Ovary (tissue), 10 donors: ENCODE measurements at places on chromosomes 3 and 15.
A peak's percentile ranks its signal among the peaks of the same experiment; 100 is the strongest.

DNA sequence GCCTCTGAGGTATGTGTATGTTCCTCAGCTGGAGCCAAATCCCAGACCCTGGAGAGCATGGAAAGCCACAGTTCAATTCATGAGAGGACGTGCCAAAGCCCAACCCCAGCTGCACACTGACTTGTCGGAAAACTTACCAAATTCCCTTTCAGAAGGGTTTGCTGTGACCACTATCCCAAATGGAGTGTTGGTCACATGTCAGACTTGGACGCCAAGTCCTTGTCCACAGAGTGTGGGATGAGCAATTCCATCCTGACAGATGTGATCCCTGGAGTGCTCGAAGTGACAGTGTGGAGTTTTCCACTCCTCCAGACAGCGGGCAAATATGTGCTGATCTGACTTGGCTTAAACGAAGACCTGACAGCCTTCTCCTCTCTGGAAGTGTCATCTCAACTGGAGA lies 71.2 kb downstream of the RORA start:
- peak; percentile 37 for DNase-seq

DNA sequence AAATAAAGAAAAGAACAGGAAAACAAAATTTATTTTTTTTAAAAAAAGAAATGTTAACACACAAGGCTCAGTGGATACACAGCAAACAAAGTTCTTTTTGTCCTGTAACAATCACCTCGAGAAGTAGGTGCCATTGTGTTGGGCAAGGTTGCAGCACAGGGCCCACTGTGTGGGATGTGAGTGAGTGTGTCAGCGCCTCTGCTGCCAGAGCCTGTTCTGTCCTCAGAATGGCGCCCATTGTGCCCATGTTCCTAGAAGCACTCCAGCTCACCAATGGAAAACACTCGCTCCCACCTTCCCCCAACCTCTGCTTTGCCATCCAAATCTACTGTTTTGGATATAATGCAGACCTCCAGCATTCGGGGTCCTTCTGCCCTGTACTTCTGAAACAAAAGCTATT lies 84.9 kb upstream of the CLDN18 start:
- no peak for DNase-seq

- no peak for DNase-seq
These were observed 68.6 kb downstream of the ITGA11 start for GRCh38 chr15:68363353-68363752.

GRCh38 chr3:31892916-31893573 lies 88.0 kb downstream of the OSBPL10 start:
- DNase-seq = no peak

DNA sequence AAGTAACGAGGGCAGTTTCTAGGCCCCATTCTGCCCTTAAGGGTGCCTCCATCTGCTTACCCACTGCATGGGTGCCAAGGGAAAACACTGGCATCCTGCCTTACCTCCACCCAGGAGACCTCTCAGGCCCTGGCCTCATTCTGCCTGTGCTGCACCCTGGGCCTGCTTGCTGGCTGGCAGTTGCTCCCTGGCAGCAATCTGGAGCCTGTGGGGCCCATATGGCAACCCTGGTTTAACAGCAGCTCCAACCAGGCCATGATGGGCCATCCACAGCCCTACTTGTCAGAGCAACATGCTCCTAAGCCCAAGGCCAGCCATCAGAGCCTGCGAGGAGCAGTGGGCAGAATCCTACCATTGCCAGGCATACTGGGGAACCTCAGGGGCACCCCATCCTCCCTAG lies 3.7 kb downstream of the C3orf18 start:
- DNase-seq = no peak

GRCh38 chr15:56957812-56958406 lies 39.5 kb downstream of the TCF12 start:
- no peak for DNase-seq

GRCh38 chr3:174498638-174499037 lies 360.5 kb upstream of the NAALADL2 start:
- no peak for DNase-seq

DNA sequence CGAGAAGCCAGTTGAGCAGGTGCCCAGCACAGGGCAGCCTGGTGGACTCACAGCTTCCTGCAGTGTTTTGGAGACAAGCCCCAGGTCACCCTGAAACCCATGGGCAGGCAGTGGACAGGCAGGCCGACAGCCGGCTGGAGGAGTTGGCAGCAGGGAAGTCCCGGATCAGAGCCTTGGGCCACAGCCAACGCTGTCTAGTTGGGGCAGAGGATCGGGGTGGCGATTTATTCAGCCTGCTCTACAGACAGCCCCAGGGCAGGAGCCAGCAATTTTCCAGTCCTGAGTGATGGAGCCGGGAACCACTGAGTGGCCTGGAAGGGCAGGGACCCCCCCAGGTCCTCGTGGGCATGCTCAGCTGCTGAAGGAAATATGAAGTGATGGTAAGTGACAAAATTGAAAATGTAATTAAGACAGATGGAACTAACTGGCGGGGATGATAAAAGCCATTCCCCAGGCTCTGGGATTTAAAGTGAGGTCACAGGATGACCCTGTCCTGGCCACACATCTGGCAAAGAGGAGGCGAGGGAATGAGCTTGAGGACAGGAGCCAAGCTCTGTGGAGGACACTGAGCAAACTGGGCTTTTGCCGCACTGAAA lies 34.4 kb upstream of the TBC1D21 start:
- DNase-seq = peak; percentile 26

- DNase-seq = no peak
These were observed 62.7 kb downstream of the NPTN start for GRCh38 chr15:73570355-73571032.

DNA sequence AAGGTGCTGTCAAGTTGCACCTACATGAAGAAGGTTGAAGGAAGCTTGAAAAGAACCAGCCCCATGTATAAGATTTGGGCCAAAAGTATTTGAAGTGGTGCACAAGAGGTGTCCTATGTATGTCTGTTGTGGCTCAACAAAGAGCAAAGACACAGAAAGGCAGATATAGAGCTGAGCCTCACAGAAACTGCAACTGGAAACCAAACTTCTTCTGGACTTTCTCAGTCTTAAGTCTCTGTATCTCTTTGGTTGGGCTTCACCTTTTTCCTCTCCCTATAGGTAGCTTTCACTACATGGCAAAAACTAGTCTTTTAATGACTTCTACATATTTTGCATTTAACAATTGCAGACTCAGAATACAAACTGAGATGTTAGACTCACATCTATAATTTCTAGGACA lies 8.8 kb upstream of the CMC1 start:
- no peak for DNase-seq

GRCh38 chr3:99410789-99411311 lies 227.5 kb upstream of the COL8A1 start:
- DNase-seq = no peak

DNA sequence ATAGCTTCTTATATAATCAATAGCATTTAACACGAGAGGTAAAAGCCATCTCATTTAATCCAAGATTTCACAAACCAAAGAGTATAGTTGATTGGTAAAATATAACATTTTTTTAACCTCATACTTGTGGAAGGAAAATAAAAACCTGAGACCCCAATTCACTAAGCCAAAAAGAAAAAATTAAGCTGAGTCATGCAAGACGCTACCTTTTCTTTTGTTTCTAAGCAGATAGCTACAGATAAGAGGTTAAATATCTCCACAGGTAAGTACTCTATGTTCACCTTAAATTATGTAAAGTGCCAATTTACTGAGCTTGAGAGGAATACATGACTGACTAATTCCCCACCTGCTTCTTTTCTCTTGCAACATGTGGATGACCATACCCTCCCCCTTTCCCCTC lies 656.4 kb downstream of the MECOM start:
- DNase-seq = no peak

DNA sequence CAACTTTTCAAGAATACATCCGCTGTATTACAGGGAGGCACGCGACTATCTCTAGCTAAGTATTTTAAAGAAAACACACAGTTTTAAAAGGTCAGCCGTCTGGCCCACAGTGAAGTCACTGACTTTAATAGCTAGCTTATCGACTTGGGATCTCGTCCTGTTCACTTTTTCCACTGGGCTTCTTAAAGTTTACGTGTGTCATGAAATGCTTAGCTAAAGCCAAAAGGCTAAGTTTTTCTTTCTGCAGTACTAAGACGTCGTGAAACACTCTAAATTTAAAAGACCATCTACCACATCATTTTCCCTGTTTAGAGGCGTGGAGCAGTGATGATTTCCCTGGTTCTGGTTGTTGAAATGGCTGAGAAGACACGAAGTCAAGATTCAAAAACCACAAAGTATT lies 27.1 kb downstream of the LRIG1 start:
- DNase-seq = no peak

GRCh38 chr15:71052356-71052755 lies 62.9 kb upstream of the THSD4 start:
- no peak for DNase-seq

DNA sequence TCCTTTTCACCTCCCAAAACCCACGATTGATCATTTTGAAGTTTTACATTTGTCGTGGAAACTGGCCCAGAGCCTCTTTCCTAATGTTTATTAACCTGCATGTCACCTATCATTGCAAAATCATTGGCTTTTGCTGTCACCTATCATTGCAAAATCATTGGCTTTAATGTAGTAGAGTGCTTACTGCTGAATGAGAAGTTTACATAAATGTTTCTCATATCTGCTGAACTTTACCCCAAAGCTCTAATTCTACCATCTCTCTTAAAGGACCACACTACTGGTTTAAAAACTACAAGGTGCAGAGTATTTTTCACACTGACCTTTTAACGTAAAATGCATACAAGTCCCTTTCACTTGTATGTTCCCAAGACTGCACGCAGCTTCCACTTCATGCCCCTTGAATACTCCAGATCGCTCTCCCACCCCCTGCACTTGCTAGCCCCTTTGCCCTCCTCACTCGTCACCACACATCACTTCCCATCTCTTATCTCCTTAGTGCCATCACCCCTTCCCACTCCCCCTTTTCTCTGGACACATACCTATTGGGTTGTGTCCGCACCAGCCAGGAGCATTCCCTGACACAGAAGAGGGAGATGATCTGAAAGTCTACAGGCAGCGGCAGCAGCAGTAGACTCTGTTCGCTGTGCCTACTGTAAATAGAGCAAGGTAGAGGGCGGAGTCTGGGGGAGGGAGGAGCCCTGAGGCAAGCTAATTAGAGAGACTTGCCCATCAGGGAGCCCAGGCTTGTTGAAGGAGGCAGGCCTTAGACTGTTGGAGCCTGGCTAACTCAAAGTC lies 30.2 kb upstream of the ATOSA start:
- DNase-seq = no peak

GRCh38 chr3:180926526-180926925 lies 14.1 kb downstream of the FXR1 start:
- DNase-seq = no peak

DNA sequence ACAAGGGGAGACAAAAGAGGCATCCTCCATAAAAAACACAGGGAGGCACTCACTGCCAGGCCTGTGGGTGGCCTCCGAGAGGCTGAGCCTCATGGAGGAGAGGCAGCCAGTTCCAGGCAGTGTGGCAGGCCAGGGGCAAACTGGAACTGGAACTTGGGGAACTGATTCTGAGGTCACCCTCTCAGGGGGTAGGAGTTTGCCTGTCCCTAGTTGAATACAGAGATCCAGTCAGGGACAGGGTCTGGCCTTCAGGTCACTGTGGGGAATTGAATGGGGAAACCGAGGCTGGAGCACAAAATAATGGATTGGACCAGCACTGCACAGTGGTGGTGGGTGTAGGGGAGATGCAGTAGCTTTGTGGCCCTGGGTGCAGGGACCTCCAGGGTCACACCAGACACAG lies 58.7 kb downstream of the TPRA1 start:
- DNase-seq = no peak

DNA sequence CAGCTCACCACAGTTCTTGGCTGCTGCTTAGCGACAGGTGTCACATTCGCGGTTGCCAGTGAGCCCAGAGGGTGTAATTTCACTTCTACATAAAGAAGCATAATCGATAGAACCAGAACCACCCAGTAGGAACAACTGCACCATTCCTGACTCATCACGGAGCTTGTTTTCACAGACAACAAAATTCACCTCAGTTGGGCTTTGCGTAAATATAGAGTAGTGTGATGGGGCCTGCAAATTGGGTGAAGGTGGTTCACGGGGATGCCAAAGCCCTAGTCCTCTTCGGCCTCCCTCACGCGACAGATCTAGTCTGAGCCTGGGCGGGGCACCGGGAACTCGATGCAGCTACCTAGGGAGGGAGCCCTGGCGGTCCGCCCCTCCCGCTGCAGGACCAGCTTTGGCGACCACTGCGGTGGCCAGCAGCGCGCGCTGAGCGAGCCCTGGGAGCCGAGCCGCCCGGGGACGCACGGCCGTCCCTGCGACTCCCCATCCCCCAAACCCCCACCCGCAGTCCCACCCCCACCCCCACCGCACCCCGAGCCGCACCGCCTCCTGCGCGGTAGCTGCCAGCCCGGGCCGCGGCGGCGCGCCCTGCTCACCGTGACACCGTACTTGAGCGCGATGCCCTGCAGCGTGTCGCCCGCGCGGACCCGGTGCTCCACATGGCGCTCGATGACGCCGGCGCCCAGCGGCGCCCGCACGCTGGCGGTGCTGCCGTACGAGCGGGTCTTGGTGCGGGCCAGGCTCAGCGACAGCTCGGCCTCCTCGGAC lies 519 bp downstream of the LYSMD2 start:
- DNase-seq = peak; percentile 50

DNA sequence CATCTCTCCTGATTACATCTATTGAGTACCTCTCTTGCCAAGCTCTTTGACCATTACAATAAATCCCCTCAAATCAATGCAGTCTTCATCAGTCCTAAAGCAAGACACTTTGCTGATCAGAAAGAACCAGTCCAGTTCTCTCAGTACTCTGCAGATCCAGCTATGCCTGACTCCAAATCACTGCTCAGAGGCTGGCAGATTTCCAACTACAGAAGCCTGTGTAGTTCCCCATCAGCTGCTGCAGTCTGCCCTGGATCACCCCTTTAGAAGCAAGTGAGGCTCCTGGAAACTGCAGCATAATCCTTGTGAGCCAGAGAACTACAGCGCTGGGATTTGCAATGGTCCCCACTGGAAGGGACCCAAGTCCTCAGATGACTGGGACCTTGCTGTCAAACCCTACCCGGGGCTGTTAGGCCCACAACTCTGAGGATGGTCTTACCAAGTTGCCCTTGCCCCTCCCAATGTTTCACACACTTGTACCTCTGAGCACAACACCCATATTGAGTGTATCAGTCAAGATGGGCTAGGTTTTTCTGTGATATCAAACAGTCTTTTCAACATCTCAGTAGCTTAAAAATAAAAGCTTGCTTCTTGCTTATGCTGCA lies 81.9 kb upstream of the TOPAZ1 start:
- no peak for DNase-seq

GRCh38 chr3:69425249-69425648 lies 39.4 kb upstream of the FRMD4B start:
- DNase-seq = no peak

DNA sequence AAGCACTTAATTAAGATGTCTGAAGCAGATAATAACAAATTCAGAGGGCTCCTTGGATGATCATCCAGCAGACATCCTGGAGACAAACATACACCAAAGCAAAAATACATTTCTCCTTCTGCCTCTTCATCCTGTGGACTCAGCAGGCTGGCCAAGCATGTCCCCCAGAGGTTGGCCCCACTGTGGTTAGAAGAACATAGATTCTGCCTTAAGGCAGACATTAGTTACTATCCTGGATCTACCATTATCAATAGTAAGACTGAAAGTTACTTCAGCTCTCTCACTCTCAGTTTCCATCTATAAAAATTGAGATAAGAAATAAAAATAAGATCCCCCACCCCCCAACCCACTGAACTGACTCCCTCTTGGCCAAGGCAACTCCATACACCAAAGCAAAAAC lies 28.6 kb upstream of the TGFBR2 start:
- DNase-seq = no peak
